ENCODE measurements at places on chromosomes 7 and 10.
A peak's percentile ranks its signal among the peaks of the same experiment; 100 is the strongest.

- no peaks in the 10 kb centered on the region for H3K36me3 ChIP-seq
- no peaks in the 10 kb centered on the region for H3K4me1 ChIP-seq
- H3K27me3 ChIP-seq = no peaks in the 10 kb centered on the region
- no peak for DNase-seq
Observed at GRCh38 chr7:142968229-142968628, 6.1 kb upstream of the KEL start.

GRCh38 chr7:141144921-141145629, 71.2 kb downstream of the TMEM178B start:
- no peaks in the 10 kb centered on the region for H3K27me3 ChIP-seq
- H3K4me3 ChIP-seq = no peak overlapping the region
- H3K4me1 ChIP-seq = no peaks in the 10 kb centered on the region
- no peak overlapping the region for H3K27ac ChIP-seq
- no peak for DNase-seq
- H3K36me3 ChIP-seq = no peaks in the 10 kb centered on the region

DNA sequence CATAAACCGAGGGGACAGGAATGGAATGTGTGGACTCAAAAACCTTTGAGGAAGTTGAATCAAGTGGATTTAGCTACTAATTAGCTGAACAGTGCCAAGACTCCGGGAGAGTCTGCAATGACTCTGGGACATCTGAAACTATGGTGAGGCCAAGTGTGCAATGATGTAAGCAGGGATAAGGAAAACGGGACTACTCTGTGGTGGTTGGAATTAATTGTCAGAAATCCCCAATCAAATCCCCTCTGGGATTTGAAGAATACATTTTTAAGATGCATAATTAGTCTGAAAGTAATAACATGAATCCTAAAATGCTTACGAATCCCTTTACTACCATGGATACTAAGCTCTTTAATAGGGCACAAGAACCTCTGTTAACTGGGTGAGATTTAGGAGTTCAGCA, 602.8 kb downstream of the NRG3 start:
- H3K4me1 ChIP-seq = no peaks in the 10 kb centered on the region
- no peaks in the 10 kb centered on the region for H3K36me3 ChIP-seq
- no peak for DNase-seq
- H3K27me3 ChIP-seq = no peaks in the 10 kb centered on the region
- H3K4me3 ChIP-seq = no peak overlapping the region

DNA sequence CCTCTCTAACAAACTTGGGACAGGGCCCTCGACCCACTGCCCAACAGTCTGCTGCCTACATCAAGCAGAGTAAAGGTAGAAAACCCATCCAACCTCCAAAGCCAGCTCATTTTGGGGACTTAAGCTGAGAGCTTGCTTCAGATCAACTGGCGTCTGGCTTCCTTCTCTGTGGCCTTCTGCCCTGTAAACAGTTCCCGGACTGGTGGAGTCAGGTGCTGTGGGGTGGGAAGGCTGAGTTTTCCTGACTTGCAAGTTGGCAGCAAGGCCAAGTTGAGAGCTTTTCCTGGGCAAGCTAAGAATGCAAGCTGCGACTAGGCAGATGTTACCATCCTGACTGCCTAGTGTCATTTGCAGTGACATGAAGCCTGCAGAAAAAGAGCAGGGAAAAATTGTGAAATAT, 3.7 kb downstream of the GALNT17 start:
- H3K36me3 ChIP-seq = peaks cover 5% of the 10 kb centered on the region
- no peak for DNase-seq

GRCh38 chr7:133934262-133934976, 192.7 kb upstream of the LRGUK start:
- H3K27me3 ChIP-seq = no peaks in the 10 kb centered on the region
- no peaks in the 10 kb centered on the region for H3K36me3 ChIP-seq
- no peak overlapping the region for H3K27ac ChIP-seq
- H3K4me3 ChIP-seq = no peak overlapping the region

GRCh38 chr10:4775808-4776207, 50.2 kb upstream of the AKR1E2 start:
- H3K4me3 ChIP-seq = no peak overlapping the region
- H3K27me3 ChIP-seq = no peaks in the 10 kb centered on the region
- peaks cover 4% of the 10 kb centered on the region for H3K4me1 ChIP-seq
- no peak for DNase-seq
- H3K36me3 ChIP-seq = no peaks in the 10 kb centered on the region
- no peak overlapping the region for H3K27ac ChIP-seq

GRCh38 chr7:70502117-70502863, 629.7 kb upstream of the GALNT17 start:
- H3K4me3 ChIP-seq = no peak overlapping the region
- H3K4me1 ChIP-seq = no peaks in the 10 kb centered on the region
- no peak for DNase-seq
- H3K36me3 ChIP-seq = no peaks in the 10 kb centered on the region

DNA sequence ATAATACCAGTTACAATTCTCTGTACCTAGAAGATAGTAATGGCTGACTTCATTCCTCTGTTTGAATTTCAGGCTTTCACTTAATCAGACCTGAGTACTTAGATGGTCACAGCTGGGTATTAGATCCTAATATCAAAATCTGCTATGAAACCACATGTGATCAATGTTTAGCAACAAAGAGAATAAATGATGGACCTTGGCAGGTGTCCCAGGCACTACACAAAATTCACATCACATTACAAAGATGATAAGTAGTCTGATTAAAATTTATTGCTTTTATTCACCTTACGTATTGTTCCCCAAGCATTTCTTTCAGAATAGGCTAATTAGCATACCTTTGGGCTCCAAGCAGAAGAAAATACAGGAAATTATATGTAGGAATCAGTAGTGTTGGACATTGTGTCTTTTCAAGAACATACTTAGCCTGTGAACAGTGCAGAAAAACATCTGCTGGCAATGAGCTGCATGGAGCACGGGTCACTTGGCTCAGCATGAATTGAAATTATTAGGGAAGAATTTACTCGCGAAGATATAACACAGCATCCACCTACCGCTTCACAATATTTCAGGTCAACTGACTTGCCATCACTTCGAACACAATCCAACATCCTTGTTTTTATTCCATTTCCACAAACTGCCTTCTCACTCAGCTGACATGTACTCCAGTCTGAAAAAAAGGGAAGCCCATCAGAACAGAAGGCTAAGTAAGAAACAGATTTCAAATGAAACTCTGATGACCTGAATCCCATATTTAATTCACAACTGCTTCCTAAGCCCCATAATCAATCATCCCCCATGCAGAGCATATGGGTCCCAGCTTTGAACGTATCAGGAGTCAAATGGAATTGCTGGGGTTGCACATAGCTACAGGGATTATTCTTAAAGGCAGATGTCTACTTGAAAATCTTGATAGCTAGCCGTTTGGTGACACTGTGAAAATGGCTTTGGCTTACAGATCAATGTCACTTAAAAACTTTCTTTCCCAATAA, 421.0 kb downstream of the THSD7A start:
- no peaks in the 10 kb centered on the region for H3K36me3 ChIP-seq
- no peaks in the 10 kb centered on the region for H3K27me3 ChIP-seq
- H3K4me1 ChIP-seq = no peaks in the 10 kb centered on the region

GRCh38 chr7:102064361-102065025, 222.2 kb upstream of the SH2B2 start:
- peaks cover 6% of the 10 kb centered on the region for H3K36me3 ChIP-seq
- DNase-seq = no peak
- H3K27ac ChIP-seq = no peak overlapping the region

GRCh38 chr7:88344956-88345832, 38.5 kb upstream of the STEAP4 start:
- H3K27ac ChIP-seq = no peak overlapping the region
- peak; percentile 45 for DNase-seq
- no peaks in the 10 kb centered on the region for H3K27me3 ChIP-seq
- no peaks in the 10 kb centered on the region for H3K36me3 ChIP-seq

GRCh38 chr10:25393621-25394020, 218.8 kb downstream of the GPR158 start:
- H3K27ac ChIP-seq = no peak overlapping the region
- H3K36me3 ChIP-seq = no peaks in the 10 kb centered on the region
- no peak overlapping the region for H3K4me3 ChIP-seq
- no peaks in the 10 kb centered on the region for H3K4me1 ChIP-seq
- no peaks in the 10 kb centered on the region for H3K27me3 ChIP-seq
- DNase-seq = no peak

DNA sequence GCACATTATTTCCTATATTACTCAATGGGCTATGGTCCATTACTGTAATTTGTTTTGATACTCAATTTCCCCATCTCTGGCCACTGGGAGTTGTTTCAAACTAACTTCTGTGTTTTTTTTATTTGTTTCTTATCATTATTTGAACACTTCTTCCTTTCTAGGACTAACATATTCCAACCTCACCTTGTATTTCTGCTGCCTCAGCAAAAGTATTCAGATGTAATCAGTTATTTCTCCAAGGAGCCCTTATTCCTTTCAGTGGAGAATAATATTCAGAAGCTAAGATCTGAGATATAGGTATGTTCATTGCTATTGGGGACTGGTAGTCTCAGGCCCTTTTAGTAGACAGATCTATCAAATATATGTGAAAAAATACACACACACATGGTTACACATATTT, 36.9 kb downstream of the TMEM168 start:
- no peaks in the 10 kb centered on the region for H3K27me3 ChIP-seq
- no peaks in the 10 kb centered on the region for H3K36me3 ChIP-seq
- no peak for DNase-seq
- H3K27ac ChIP-seq = no peak overlapping the region

GRCh38 chr7:1295776-1296355, 63.2 kb downstream of the UNCX start:
- H3K4me1 ChIP-seq = no peaks in the 10 kb centered on the region
- no peak overlapping the region for H3K4me3 ChIP-seq
- no peaks in the 10 kb centered on the region for H3K36me3 ChIP-seq
- no peak overlapping the region for H3K27ac ChIP-seq

DNA sequence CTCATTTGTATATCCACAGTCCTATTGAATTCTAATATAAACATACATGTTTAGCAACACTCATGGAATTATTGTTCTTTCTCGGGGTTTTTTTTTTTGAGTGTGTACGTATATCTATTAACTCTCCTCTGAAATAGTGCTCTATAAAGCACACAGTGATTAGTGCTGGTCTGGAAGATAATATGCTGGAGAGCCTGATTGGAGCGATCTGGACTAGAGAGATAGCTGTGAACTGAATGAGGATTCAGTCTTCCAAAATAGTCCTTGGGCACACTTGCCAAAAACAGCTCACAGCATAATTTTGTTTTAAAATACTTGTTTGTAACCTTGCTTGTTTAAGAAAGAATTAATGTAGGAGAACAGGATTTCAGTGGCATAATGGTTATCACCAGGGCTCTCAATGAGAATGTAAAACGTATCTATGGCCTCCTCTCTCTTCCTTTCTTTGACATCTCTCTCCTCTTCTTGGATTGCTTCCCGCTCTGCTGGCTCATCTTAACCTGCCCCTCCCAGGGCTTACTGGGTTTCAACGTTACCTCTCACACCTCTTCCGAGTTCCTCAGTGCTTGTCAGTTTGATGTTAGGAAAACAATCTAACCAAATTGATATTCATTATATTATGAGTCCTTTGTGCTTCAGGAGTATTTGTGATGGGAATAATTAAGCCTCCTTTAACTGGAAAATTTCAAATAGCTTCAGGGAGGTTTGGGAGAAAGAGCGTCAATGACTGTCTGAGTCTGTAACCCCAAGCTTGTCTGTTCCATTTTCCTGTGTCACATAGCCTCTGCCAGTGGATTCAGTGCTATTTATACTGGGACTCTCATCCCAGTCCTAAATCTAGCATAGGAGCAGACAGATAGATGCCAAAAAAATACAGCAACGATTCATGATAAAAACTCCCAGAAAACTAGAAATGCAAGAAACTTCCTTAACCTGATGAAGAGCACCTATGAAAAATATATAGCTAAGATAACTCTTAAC, 16.2 kb upstream of the AGK start:
- no peaks in the 10 kb centered on the region for H3K4me1 ChIP-seq
- H3K36me3 ChIP-seq = no peaks in the 10 kb centered on the region
- DNase-seq = no peak
- H3K4me3 ChIP-seq = no peak overlapping the region

DNA sequence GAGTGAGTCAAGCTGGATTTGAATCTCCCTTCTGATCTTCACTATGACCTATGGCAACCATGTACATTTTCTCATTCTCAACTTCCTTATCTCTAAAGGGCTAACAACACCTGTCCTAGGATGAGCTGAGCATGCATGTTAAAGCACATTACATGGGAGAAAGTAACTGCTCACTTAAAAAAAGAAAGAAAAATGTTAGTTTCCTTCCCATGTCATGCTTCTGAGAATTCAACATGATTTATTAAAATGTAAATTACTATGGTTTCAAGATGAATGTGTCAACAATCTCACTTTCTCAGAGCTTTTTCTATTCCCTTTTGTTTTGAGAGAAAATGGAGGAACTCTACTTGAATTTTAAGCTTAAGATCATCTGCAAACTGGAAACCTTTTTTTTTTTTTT, 295.3 kb downstream of the SKIDA1 start:
- H3K27ac ChIP-seq = no peak overlapping the region
- no peak for DNase-seq
- H3K27me3 ChIP-seq = no peaks in the 10 kb centered on the region
- H3K4me3 ChIP-seq = no peak overlapping the region

DNA sequence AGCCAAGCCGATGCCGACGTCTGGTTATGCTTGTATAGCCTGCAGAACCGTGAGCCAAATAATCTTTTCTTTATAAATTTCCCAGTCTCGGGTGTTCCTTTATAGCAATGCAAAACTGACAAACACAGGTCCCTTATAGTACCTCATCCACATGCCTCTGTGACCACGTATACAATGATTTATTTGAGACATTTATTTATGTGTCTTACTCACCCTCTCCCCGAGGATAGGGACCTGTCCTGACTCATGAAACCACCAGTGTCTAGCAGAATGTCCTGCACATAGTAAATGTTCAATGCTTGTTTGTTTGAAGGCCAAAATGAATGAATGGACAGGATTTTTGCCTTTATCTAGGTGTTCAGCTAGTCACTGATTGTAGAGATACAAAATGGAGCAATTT, 147.9 kb upstream of the FZD8 start:
- DNase-seq = no peak
- H3K27me3 ChIP-seq = no peaks in the 10 kb centered on the region
- no peak overlapping the region for H3K27ac ChIP-seq
- no peaks in the 10 kb centered on the region for H3K36me3 ChIP-seq

GRCh38 chr10:103556383-103557007, 63.0 kb downstream of the NEURL1 start:
- no peaks in the 10 kb centered on the region for H3K4me1 ChIP-seq
- DNase-seq = no peak
- no peaks in the 10 kb centered on the region for H3K27me3 ChIP-seq
- no peak overlapping the region for H3K27ac ChIP-seq

- H3K4me3 ChIP-seq = no peak overlapping the region
- no peaks in the 10 kb centered on the region for H3K36me3 ChIP-seq
- H3K27ac ChIP-seq = no peak overlapping the region
- H3K4me1 ChIP-seq = no peaks in the 10 kb centered on the region
Observed at GRCh38 chr7:12893292-12893691, 205.9 kb downstream of the ARL4A start.

GRCh38 chr7:4699841-4700240, 17.7 kb downstream of the FOXK1 start:
- no peak overlapping the region for H3K27ac ChIP-seq
- H3K4me3 ChIP-seq = no peak overlapping the region
- DNase-seq = no peak
- peaks cover 6% of the 10 kb centered on the region for H3K36me3 ChIP-seq
- no peaks in the 10 kb centered on the region for H3K4me1 ChIP-seq

- no peaks in the 10 kb centered on the region for H3K36me3 ChIP-seq
- no peak overlapping the region for H3K27ac ChIP-seq
- DNase-seq = no peak
- H3K4me1 ChIP-seq = no peaks in the 10 kb centered on the region
Observed at GRCh38 chr10:93080350-93081046, 6.8 kb downstream of the CYP26A1 start.

- no peak overlapping the region for H3K4me3 ChIP-seq
- DNase-seq = no peak
Observed at GRCh38 chr7:73954861-73955260, 73.1 kb upstream of the ELN start.

- no peak overlapping the region for H3K27ac ChIP-seq
- H3K4me3 ChIP-seq = no peak overlapping the region
- no peaks in the 10 kb centered on the region for H3K36me3 ChIP-seq
Observed at GRCh38 chr10:97380516-97380915, 20.6 kb downstream of the RRP12 start.

Measured in tibial nerve (tissue), 4 donors.